ENCODE measurements at places on chromosomes 16 and 17.

- DNase-seq = no peak
These were observed 23.5 kb downstream of the TRIM25 start for GRCh38 chr17:56890390-56890789.

- DNase-seq = no peak
These were observed 3.0 kb downstream of the CDH11 start for GRCh38 chr16:65118871-65119270.

DNA sequence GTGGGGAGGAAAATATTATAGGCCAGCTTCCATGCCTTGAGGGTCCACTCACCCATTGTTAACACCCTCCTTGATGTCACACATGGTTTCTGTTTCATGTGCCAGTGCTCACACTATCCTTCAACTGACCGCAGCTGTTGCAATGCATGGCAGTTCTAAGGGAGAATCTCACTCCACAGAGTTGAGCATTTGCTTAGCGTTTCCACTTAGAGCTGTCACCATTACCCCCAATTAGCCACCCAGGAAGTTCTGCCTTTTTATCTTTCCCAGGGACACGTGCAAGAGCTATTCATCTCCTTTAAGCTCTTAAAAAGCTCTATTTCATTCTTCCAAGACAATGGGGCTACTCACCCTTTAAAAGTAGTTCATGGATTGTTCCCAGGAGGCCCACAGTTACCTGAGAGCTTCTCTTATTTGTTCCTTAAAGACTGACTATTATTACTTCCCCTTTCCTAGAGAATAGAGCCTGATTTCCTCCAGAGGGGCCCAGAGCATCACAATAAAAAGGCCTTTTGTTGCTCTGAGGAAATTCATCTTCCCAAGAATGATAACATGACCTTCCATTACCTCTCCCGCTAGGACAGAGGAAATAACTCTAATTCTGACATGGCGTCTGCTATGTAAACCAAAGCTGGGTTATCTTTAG is 126.8 kb downstream of the CACNG3 start:
- no peak for DNase-seq

- DNase-seq = no peak
These were observed 25.5 kb upstream of the METRNL start for GRCh38 chr17:83053739-83054451.
